HT1080 (cell line): ENCODE measurements at places on chromosomes 7 and 10. TPM values are rescaled to one million over a fixed set of nuclear protein-coding genes. Genes with fewer than 3 reads are reported as not detected.

The HOXA10 gene
- total RNA-seq, result 22.7 and 29.3 TPM in 2 replicates

DNA sequence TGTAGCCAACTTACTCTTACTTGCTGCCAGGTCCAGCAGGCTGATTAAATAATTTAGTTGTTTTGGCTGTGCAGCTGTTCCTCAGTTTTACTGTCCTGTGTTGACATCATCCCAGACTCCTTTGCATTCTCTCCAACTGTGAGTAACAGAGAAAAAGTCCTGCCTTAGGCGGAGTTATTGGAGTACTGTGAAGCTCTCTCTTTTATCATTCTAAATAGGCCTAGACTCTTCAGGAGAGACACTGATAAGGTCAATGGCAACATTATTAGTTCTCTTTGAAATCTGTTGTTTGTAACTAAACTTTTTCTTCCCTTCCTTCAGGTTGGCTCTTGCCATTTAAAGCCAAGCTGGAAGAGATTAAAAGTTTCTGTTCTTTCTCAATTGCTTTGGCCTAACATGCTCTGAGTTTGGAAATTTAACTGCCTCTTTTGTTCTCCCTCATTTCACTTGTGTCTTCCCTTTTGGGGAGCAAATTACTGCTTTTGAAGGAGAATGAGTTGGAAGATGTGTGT, 215.7 kb upstream of the CSTF2T start:
- no peak for DNase-seq

GRCh38 chr10:8121201-8121890, 66.9 kb downstream of the GATA3 start:
- no peak for DNase-seq

DNA sequence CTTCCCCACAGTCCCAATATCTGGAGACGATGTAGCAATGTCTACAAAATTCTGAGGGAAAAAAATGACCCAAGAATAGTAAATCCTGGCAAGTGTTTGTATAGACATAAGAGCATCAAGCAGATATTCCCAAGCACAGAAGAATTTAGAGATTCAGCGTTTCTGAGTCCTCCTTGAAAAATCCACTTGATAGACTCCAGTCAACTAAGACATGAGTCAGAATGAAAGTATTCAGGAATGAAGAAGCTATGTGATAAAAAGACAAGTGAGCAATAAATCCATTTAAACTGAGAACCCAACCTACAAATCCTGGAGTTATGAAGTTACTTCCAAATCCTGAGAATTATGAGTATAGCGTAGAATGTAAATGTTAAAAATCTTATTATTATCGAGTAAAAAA, 86.1 kb upstream of the NPY start:
- DNase-seq, result peak; percentile 68

GRCh38 chr7:129247087-129247486, 22.3 kb downstream of the AHCYL2 start:
- DNase-seq, result no peak

DNA sequence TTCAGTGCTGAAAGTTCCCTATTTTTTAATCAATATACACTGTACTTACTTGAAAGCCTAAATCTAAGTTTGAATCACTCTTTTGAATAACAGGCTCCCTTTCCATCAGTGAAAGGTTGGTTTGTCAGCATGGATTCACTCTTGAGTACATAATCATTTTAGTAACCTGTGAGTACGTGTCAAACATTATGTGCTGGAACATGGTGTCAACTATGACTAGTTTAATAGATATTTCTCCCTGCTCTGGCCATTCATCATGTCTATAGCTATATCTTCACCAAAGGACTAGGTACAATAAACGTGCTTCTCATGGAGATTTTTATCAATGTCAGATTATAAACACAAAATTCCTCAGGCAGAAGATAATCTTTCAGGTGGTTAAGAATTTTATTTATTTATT, 61.7 kb upstream of the MDFIC start:
- no peak for DNase-seq

GRCh38 chr7:80644054-80644453, 5.6 kb downstream of the CD36 start:
- DNase-seq, result no peak

The TMEM243 gene
- total RNA-seq, result 33.0 and 34.4 TPM in 2 replicates

DNA sequence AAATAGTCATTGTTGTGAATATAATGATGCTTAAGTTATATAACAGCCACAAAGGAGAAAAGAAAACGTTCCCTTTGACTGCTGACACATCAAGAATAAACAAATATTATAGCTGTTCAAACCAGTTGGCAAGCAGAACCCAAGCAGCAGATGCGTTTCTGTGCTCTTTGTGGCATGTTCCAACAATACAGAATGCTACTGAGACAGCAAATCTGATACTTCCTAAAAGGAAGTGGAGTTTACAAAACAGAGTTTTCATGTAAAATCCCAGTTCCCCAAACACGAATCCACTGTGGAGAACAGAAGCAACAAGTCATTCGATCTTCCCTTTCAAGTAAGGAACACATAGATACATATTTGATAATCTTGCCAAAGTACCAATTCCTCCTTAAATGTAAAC, 170.9 kb upstream of the ASAH2 start:
- DNase-seq, result no peak

DNA sequence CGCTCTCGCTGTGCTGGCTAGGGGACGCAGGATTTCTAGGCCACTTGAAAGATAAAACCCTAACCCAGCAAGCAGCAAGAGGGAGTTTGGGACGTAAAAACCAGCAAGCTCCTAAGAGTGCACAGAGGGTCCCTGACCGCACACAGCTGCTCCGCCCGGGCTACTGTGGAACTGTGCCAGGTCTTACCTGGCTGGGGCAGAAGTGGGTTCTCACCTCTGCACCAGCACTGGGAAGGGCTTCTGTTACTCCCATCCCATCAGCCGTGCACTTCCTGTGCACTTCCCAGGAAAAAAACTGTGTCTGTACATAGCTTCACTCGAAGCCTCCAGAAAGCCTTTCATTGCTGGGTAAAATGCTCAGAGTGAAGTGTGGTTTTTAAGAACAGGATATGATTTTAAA, 45.9 kb upstream of the PTF1A start:
- no peak for DNase-seq

The TMEM120A gene
- total RNA-seq, result 6.6 and 16.9 TPM in 2 replicates

GRCh38 chr10:1202343-1202742, 146.2 kb downstream of the WDR37 start:
- peak; percentile 31 for DNase-seq

The PILRA gene
- total RNA-seq, result 0.61 and 1.2 TPM in 2 replicates

The AGBL3 gene
- 1.1 and 1.2 TPM in 2 replicates for total RNA-seq

The AMPH gene
- 1.3 and 2.3 TPM in 2 replicates for total RNA-seq

The SHH gene
- total RNA-seq, result not detected in 2 replicates

- DNase-seq, result no peak
Measured at GRCh38 chr10:4196771-4197390, 411.9 kb upstream of the KLF6 start.

The AHCYL2 gene
- 2.9 and 4.2 TPM in 2 replicates for total RNA-seq

The SLC13A4 gene
- not detected in 2 replicates for total RNA-seq

The NME8 gene
- not detected in 2 replicates for total RNA-seq

The TECTB gene
- total RNA-seq, result not detected in 2 replicates

GRCh38 chr10:54444170-54444569, 356.9 kb downstream of the PCDH15 start:
- peak; percentile 21 for DNase-seq

DNA sequence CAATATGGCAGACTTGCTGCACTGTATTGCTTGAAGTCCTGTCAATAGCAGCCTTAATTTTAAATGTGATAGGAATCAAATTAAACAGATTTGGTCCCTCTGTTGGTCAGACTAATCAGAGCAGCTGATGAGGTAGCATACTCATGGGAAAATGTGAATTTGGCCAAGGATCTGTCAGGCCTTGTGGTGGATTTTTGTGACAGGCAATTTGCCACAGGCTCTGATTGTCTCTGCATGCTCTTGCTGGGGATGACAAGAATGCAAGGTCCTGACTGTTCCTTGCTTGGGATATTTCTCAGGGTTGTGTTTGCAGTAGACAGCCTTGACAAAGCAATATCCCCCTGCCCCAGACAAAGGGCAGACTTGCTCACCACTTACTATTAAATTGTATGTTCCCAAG, 41.5 kb upstream of the GARS1 start:
- DNase-seq, result no peak

The ASNS gene
- total RNA-seq, result 54.8 and 62.6 TPM in 2 replicates

GRCh38 chr10:58400609-58401008, 15.4 kb downstream of the TFAM start:
- peak; percentile 36 for DNase-seq

DNA sequence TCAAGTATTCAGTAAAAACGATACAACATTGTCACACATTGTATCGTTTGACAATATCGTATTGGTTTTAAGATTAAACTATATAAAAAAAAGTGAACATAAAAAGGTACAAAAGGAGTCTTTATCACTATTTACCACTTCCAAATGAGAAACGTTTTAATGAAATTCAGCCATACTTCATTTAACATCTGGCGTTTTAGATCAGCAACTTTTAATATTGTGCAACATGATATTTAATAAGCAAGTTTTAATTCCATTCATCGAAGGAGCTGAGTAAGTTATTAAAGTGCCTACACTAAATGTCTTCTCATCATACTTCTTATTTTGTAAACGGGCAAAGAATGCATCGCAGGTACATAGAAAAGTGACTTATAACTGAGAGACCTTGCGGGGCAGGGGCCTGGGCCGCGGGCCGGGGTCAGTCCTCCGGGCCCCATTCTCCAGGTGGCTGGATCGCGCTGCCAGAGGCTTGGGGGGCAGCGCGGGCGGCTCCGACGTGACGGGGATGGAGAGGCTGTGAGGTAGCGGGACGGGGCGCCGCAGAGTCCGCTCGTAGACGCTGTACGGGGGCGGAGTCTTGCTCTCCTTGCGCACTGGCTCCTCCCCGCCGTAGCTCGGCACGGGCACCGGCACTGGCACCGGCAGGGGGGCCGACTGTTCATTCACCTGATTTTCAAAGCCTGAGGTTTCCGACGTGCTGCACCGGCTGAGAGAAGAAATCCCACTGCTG, 165.8 kb upstream of the IMMP2L start:
- no peak for DNase-seq
